ENCODE measurements at places on chromosomes 6 and 20.

DNA sequence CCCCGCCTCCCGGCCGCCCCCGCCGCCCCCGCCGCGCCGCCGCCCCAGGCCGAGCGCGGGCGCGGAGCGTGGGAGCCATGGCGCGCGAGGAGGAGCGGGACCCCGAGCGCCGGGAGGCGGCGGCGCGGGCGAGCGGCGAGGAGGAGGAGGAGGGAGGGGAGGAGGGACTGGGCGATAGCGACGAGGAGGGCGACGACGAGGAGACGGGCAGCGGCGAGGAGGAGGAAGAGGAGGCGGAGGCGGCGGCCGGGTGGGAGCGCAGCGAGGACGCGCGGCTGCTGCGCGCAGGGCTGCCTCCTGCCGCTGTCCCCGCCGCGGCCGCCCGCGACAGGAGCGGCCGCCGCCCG, at the start of gene SLC24A3:
Gene SLC24A3 (plus strand): TSS at position 174 of the 347 bp plus-strand sequence.
- no peak for DNase-seq

DNA sequence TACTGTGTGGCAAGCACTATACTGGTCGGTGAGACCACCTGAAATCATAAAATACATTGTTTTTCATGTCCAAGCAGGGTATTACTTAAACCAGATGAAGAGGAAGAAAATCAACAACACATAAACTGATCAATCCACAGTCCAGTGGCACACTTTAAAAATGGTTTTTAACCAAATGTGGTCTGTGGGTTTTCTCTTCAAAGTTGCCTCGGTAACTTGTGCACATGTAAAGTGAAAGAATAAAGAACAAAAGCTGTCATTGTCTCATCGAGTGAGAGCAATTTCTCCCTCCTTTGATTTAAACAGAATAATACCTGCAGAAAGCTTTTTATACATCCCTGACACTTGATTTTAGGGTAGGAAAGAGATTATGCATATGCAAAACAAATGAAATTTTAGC, 3.7 kb downstream of the FLRT3 start:
- no peak for DNase-seq

DNA sequence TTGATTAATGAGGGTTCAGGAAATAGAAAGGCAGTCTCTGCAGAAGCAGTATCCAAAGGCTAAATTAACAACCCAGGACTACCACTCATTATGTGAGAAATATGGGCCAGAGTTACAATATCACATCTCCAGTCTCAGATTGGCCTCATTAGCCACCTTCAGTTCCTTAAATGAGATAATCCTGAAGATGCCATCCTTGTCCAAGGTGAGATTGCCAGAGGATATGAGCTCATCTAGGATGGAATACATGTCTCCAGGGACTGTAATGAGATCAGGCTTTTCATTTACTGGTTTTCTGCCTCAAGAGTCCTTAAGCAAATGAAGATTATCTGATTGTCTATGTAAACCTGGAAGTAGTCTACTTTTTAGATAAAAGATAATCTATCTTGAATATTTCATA, 196.3 kb downstream of the FUT9 start:
- DNase-seq = no peak

GRCh38 chr20:50015993-50016770, 33.4 kb downstream of the SNAI1 start:
- no peak for DNase-seq

Data from fibroblast of skin of back (primary cell).